ENCODE measurements at places on chromosomes 2 and 18.

GRCh38 chr2:139477618-139478017 lies 697.4 kb upstream of the NXPH2 start:
- no peak for DNase-seq

- DNase-seq = no peak
These were observed 34.2 kb downstream of the NPAS2 start for GRCh38 chr2:100853909-100854810.

DNA sequence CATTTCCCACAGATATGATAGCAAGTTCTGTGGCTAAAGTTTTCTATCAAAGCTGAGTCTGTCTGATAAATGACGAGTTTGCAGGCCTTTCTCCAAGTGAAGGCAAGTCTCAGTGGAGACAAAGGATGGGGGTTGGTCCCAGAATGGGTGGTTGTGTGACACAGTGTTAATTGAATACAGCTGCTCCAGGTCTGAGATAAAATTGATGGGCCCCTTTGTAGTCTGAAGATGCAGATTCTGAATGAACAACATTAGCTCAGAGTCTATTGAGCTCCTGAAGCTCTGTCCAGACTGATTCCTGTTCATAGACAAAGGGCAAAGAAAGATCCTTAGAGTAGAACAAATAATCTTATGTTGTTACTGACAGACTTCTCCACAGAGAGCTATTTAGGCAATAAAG lies 296.9 kb upstream of the CYRIA start:
- no peak for DNase-seq

DNA sequence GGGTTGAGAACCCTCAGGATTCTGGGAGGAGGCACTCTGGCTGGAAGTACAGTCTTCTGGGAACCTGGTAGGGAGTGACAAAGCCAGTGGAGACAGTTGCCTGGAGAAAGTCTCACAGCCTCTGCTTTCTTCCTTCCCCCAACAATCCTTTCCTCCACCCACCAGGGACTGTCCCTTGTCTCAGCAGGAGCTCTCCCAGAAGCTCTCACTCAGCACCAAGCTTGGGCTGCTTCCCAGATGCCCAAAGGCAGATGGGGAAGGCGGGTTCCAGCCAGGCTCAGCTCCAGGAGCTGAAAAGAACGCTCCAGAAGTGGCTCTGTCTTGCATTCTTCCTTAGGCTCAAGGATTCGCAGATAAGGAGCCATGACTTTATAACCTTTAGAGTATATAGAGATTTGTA lies 7.6 kb upstream of the NAGK start:
- DNase-seq = no peak

DNA sequence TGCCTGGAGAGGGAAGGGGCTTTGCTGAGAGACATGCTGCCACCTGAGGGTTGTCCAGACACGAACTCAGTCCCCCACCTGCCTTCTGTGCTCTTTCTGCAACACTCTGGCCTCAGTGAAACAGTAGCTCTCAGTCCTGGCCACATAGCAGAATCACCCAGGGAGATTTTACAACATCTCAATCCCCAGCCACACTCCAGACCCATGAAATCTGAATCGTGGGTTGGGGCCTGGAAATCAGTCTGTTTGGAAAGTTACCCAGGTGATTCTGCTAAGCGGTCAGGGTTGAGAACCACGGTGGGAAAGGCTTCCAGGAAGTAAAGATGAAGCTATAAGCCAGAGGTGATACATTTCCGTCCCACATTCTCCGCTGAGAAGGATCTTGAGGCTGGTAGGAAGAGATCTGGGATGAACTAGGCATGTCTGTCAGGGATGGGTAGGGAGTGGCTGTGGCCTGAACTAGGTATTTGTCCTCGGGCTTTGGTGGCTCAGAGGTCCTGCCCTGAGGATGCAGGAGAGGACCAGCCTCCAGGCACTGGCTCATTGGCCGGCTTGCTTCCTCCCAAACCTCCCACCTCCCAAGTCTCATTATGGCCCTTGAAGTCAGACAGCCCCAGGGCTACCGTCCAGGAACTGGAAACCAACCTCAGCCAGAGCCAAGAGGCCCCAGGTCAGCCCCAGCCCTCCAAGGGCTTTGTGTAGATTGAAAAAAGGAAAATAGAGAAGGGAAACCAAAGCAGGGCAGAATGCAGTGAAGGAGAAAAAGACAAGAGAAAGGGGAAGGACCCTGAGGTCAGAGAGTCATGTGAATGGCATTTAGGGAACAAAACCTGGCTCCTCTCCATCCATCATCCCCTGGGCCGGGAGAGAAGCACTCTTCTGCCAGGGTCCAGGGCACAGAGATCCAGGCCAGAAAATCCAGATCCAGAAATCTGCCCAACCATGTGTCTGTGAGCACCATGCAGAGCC lies 119.6 kb downstream of the ZFP36L2 start:
- DNase-seq = no peak

- no peak for DNase-seq
These were observed 231.9 kb downstream of the GALR1 start for GRCh38 chr18:77481541-77481940.

- no peak for DNase-seq
These were observed 90.5 kb downstream of the MYO5B start for GRCh38 chr18:50104421-50104820.

DNA sequence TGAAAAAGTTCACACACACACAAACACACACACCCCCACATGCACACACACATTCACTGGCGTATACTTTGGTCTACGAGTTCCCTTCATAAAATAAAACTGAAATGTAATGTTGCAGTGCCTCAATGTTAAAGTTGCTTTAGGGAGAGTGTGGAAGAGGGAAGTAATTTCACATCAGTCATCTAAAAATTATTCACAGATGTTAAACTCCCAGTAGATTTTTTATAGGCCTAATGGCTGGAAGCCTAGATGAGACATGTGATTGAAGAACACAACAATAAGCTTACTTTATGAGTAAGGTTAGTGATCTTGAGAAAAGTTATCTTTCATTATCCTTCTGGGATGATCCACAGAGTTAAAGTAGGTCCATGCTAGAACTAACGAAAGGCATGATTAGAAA lies 506.7 kb upstream of the CNTNAP5 start:
- no peak for DNase-seq

DNA sequence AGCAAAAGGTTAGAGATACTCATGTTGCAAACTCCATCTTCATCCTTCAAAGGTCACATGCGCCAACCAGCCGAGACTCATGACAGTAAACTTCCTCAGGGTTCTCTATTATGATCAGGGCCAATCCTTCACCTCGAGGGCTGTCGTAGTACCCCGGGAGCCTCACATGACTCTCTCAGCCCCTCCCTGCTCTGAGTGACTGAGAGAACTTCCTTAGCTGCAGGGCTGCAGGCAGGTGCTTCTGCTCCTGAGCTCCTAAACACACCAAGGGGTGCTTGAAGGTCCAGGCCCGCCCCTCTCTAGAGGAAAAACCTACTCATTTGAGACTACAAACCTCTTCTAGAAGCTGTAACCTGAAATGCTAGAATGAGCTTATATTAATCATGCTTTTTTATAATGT lies 48.2 kb downstream of the LONRF2 start:
- no peak for DNase-seq

DNA sequence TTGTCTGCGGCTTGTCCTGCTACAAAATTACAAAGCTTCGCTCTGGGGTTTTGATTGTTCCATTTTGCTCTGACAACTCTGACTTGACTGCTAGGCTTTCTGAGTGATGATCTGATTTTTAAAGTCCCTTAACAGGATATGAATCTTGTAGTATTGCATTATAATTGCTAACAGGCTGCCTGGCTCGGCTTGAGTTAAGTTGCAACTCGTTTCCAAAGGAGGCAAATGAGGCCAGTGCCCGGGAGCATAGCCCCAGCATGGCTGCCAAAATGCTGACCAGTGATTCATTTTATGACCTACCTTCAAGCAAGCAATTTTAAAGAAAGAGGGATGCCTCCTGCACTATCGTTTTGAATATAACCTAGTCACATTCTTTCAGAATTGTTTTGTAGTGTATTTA lies 135.4 kb downstream of the COL6A3 start:
- no peak for DNase-seq

DNA sequence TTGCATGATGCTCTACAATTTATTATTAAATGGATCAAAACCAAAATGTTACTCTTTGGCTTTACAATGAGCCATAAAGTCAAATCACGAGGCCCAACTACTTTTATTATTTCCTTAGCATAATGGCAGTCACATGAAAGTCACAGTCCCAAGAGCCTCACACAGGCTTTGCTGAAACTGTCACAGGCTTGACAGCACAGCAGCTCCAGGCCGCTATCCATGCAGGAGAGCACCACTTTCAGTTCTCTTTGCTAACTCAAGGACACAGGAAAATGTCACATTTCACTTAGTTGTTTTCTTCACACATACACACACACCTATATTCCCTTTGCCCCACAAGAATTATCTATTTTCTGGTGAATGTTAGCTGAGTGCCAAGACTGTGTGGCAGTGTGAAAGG lies 11.1 kb upstream of the MSGN1 start:
- no peak for DNase-seq

- no peak for DNase-seq
These were observed 45.2 kb downstream of the SNED1 start for GRCh38 chr2:241043581-241043980.

GRCh38 chr2:228465408-228465807 lies 283.9 kb upstream of the SPHKAP start:
- no peak for DNase-seq

- no peak for DNase-seq
These were observed 16.6 kb downstream of the ATOH8 start for GRCh38 chr2:85770369-85770768.
